Right forelimb (tissue), 1 donor: ENCODE measurements at places on chromosomes 5 and 9.

- no peak for DNase-seq
Observed at GRCh38 chr5:73093943-73094342, 26.4 kb upstream of the TMEM171 start.

DNA sequence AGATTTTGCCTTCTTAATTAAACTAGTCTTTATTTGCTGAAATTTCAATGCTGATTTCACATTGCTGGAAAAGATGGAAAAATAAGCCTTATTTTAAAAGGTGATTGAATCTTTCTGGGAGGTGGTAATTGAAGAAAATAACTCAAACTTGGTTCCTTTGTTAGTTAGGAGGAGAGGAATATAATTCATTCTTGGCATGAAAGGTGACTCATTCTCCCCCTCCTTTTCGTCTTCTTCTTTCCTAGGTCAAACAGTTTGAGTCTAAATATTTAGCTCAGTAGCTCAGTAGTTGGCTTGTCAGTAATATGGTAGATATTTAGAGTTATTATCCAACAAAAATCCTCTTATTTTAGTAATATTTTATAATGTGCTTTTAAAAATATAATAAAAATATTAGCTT is 353.9 kb upstream of the MEF2C start:
- no peak for DNase-seq

GRCh38 chr5:81718300-81718699 is 32.6 kb downstream of the SSBP2 start:
- no peak for DNase-seq

DNA sequence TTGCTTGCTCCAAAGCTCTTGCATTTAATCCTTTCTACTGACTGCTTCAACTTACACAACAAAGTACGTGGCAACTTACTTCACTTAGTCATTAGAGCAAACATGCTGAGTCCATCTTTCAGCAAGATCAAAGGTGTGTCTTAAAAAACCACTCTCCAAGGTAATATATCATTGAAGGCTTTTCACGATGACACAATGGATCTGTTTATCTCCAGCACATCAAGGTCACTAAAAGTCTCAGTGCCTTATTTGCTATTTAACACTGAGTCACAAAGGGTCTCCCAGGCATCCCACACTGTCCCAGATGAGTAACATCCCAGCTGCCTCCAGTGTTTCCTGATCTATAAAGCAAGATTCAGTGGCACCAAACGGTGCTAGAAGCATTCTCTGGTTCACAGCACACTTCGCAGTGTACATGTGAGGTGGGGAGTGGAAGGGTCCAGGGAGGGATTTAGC is 3.7 kb upstream of the CLK4 start:
- DNase-seq: no peak

GRCh38 chr5:113989913-113990305 is 372.0 kb upstream of the KCNN2 start:
- no peak for DNase-seq

DNA sequence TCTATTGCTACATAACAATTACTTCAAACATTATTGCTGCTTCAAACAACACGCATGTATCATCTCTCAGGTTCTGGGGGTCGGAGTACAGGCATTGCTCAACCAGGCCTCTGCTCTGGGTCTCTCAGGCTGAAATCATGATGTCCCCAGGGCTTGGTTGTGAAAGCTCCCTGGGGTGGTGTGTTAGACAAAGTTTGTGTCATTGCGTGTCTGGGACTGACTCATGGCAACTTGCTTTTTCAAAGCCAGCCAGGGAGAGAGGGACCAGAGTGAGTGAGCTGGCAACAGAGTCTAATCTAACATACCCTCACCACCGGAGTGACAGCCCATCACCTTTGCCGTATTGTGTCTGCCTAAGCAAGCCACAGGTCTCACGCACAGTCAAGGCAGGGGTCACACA is 259.2 kb upstream of the NFIL3 start:
- DNase-seq: no peak

DNA sequence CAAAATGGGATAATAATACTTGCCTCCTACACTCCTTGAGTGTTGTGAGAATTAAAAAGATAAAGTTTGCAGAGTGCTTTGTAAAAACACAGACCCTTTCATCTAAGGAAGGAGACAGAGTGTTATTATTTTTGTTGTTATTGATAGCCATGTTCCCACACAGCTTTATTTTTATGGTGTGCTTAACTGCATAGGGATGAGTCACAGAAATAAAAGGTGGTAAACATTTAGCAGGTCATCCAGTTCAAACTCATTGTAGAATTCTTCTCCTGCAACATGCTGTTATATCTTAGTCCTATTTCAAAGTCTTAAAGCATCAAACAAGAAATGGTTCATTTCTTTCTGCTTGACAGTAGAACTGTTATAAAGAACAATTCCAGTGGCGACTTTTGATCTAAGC is 367.5 kb upstream of the ACTBL2 start:
- no peak for DNase-seq

- no peak for DNase-seq
Observed at GRCh38 chr9:127574072-127574993, 37.7 kb upstream of the STXBP1 start.

GRCh38 chr5:40790947-40791593 is 7.1 kb downstream of the PRKAA1 start:
- DNase-seq: no peak

- DNase-seq: no peak
Observed at GRCh38 chr5:149849966-149850910, 94.4 kb downstream of the PDE6A start.

GRCh38 chr9:83959061-83959460 is 21.0 kb downstream of the HNRNPK start:
- no peak for DNase-seq

GRCh38 chr9:81393985-81394811 is 295.1 kb downstream of the TLE1 start:
- DNase-seq: no peak

DNA sequence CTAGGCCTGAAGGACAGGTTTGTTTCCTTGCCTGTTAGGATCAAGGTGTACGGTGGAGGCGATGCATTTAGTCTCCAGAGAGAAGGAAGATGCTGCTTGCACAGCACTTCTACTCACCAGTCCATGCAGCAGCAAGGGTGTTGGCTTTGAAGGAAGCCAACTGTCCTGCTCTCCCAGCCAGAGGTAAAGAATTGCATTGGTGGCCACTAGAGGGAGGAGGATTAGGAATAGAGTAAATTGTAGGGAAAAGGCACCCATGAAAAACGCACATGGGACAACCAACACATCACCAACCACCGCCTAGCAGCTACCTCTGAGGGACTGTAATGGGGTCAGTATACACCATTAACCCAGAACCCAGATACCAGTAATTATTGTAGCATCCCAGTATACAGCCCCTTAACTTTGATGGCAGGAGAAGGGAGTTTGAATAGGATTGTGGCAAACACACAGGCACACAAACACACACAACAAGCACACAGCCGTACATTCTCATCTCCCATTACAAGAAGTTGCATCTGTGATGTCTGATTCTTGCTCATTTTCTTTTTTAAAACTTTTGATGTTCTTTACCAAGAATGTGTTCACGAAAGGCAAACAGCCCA is 267.7 kb downstream of the ADAMTS6 start:
- DNase-seq: no peak

DNA sequence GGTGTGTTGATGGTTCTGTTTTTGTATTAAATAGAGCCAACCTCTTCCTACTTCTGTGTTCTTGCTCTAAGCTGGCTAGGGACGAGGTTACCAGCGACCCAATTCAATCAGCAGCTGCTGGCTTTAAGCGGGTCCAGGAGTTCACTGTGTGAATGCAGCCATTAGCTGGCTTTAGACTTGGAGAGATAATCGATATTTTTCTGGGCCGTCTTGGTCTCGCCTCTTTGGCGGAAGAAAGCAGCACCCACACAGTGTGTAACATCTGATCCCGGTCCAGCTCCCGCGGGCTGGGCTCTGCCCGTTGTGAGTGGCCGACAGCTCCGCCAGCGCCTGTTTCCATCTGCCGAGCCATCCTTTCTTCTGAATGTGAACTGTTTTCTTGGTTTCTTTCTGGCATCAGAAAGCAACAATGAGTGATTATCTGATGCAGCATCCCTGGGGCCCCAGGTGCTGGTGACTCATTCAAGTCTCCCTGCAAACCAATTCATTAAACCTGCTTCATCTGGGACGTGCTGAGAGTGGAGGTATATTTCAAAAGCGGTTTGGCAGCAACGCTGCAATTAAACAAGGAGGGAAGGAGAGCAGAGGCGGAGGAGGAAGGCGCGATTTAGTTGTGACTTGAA is 90.8 kb upstream of the IRX4 start:
- DNase-seq: no peak

DNA sequence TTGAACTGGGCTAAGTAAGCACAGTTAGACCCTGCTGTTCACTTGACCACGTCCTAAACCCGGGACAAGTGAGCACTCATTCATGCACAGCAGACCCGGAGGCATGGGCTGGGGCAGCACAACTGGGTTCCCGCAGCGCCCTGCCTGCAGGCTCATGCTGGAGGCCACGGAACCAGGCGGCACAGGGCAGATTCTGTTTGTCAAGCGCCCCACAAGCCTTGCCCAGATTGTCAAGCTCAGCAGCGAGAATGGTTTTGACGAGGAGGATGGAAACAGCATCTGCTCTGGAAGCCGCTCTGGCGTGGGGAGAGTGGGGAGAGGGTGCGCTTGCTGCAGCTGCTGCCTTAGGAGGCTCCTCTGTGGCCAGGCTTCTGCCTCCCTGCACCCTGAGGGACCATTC is 32.7 kb downstream of the PRRT1B start:
- DNase-seq: no peak

DNA sequence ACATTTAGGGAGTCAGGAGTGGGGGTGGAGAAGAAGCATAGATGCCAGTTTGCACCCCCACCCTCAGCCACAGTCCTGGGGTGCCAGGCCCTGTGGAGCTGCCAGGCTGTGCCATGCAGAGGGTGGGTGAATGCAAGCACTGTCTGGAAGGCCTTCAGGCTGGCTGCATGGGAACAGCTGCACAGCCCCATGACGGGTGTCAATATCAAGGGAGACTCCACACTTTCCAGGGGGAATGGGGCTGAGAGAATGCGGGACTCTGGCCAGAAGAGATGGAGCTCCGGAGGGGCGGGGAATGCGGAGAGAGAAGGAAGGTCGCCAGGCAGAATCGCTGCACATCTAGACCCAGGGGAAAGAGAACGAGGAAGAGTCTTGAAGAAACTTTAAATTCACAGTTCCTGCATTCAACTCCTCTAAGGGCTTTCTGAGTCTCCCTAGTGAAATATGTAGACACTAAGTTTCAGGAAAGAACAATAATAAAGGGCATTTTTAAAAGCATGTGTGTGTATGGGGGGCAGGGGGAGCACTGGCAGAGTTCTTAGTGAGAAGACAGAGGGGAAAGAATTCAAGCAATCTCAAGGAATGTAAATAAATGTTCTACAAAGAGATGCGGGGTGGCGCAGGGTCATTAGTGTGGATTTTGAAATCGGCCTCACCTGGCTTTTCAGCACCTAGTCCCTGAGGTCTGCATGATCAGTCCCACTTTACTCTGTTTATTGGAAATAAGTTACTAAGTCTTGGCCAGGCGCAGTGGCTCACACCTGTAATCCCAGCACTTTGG is 59.1 kb downstream of the BOD1 start:
- DNase-seq: peak; percentile 51

DNA sequence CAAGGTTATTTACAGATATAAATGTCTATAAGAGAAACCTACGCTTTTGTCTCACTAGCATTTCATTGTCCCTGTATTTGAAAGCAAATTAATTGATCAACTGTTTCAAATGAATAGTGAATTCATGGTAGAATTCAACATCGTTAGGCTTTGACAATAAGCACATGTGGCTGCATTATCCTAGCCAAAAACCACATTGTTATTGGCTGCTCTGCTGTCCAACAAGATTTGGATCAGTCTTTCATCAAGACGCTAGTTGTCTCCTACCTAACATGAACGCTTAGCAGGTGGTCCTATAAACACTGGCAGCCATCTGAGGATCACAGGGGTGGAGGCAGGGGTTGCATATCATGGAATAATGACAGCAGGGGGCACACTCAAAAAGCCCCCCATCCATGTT is 455.0 kb downstream of the CTNND2 start:
- DNase-seq: no peak

- no peak for DNase-seq
Observed at GRCh38 chr9:108197008-108197365, 658.8 kb downstream of the ACTL7B start.

DNA sequence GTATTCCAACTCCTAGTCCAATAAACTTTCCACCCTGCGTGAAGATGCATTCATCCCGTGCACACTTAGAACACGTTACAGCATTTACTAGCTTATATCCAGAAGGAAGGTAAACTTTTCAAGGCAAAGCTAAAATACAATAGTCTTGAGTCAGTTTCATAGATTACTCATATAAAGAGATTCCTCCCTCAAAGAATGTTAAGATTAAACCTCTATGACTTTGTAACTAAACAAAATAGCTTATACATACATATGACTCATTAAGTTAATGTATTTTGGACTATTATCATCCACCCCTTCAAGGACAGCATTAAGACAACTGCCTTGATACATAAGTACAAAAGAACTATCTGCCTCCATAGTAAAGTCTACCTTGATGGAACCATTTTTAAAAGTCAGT is 36.1 kb downstream of the TLE1 start:
- DNase-seq: no peak

- DNase-seq: no peak
Observed at GRCh38 chr9:84381508-84381907, 41.0 kb upstream of the SLC28A3 start.

DNA sequence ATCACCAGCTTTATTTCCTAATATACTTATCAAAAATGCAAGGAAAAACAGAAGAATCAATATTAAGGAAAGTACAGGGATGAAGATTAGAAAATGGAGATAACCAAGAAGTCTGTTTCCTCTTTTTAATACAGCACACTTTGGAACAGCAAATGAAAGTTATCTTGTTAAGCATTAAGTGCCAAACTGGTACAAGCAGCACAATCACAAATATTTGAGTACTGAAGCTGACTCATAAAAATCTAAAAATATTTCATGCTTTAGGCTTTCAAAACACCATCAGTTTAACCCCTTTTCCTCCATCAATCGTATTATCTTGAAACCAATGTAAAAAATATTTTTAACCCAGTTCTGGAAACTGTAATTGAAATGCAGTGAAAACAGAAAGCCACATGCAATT is 2.7 kb downstream of the FBXW11 start:
- DNase-seq: no peak

DNA sequence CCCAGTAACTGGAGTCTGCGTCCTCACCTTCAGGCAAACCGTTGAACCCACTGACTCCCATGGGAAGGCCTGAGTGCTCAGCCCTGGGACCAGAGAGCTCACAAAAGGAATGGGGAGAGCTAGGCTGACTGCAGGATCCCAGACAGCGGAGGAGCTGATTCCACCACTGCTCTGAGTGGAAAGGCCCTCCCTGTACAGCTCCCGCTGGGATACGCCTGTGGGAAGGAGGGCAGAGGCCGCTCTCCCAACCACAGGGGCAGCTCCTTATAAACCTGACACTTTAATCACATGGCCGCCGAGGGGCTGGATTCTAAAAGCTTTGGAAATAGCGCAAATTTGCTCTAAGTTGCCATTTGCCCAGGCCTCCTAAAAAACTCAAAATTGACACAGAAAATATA is 37.1 kb downstream of the DBH start:
- DNase-seq: no peak

GRCh38 chr5:143435210-143435657 is 31.7 kb upstream of the NR3C1 start:
- DNase-seq: no peak

- no peak for DNase-seq
Observed at GRCh38 chr9:37906312-37907239, 2.6 kb upstream of the SLC25A51 start.
